Kidney capillary endothelial cell (primary cell): ENCODE measurements at places on chromosomes 6 and 20.

DNA sequence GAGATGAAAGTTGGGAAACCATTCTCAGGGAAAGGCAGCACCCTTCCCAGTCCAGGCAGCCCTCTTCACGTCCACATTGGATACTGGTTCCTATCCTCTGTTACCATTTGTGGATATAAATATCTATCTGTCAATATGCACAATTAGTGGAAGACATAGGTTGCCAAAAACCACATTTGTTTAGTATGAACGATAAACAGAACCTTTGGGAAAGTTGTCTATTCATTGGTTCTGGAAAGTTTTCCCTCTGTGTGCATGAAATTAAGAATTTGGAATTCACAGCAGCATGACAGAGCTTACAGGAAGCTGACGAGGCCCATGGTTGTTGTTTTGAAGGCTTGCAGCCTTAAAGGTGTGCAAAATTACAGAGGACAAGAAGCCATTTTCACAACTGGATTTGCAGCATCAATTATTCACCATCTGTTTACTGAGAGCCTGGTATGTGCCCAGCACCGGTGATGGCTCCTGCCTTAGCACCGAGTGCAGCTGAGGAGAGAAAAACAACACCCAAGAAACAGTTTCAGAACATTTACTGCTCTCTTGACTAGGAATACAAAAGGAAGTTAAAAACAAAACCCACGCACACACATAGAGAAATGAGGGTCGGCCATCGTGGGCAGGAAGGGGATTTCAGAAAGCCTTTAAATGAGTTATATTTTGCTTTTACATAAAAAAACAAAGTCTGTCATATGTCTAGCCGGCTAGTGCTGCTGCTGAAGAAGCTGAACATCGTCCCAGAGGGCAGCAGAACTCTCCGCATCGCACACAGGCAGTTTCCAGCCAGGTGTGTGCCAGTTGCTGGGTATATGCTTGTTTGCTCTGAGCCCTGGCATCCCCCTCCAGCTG is 319.6 kb downstream of the FARS2 start:
- DNase-seq: no peak

- DNase-seq: no peak
These were observed 101.7 kb upstream of the SMLR1 start for GRCh38 chr6:130725551-130725950.

GRCh38 chr6:91079969-91080368 is 493.1 kb upstream of the MAP3K7 start:
- DNase-seq: no peak

DNA sequence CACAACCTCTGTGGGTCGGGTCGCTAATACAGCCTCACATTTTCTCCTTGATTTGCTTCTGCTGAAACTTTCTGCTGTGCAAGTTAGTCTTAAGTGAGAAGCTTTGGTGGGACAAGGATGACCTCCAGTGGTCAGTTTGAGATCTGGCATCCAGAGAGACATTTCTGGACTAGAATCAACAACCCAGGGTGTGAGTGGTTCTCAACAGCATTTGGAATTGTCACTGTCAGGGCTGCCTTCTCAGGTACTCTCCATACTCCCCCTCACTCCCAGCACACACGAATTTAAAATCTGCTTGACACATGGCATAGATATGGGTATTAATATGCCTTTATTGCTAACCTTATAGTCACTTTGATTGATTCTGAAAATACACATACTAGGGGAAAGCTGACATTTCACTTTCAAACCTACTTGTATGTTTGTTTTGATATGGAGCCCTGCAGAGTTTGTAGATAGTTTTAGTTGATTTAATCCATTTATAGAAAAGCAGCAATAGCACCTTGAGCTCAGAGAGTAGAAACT is 13.2 kb downstream of the OTOR start:
- peak; percentile 56 for DNase-seq

GRCh38 chr20:3937618-3938017 is 48.4 kb downstream of the PANK2 start:
- DNase-seq: no peak

GRCh38 chr6:124757560-124757959 is 204.7 kb upstream of the RNF217 start:
- DNase-seq: no peak

DNA sequence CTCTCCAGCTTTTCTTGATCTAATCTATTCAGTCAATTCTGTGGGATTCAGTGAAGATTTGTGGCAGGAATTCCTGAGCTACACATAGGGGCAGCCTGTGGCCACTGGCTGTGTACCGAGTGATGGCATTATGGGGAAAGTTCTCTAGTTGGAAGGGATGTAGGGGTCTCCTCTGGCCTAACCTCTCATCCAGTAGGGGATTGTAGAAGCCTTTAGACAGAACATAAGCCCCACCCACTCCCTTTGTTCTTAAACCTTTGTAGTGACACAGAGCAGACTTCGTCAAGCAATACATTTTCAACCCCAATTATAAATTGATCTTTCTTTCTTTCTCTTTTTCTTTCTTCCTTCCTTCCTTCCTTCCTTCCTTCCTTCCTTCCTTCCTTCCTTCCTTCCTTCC is 188.9 kb downstream of the QKI start:
- DNase-seq: no peak

DNA sequence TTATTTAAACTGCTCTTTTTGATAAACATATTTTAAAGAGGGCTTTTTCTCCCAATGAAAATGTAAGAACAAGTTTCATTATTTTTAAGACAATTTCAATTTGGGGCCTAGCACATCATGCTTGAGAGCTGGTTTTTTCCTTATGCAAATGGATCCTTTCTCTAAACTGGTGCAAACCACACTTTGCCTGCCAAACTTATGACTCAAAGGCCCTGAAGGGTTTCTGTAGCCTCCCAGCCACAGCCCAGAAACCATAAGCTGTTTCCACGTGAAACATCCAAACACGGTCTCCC is 451 bp upstream of the HSF2 start:
- DNase-seq: no peak
